ENCODE measurements at places on chromosomes 2 and 18.

- no peak for DNase-seq
Measured at GRCh38 chr2:27320958-27321543, 1.8 kb downstream of the MPV17 start.

DNA sequence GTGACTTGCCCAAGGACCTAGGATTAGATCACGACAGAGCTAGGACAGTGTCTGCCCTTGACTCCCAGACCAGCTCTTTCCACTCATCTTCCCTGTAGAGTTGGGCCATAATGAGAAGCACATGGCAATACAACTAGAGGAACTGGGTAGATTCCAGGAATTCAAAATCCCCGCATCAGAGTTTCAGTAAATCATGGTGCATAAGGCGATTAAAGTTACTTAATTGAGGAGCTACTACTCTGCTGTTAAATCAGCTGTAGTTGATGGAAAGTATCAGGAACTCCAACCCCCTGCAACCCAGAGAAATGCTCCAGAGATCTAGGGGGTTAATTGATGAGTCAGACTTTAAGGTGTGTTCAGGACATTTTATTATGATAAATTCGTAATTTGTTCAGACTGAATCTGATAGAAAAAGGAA lies 5.7 kb downstream of the ANTXR1 start:
- no peak for DNase-seq

GRCh38 chr18:25503567-25504081 lies 151.7 kb upstream of the ZNF521 start:
- no peak for DNase-seq

GRCh38 chr18:36350839-36351469 lies 53.4 kb downstream of the FHOD3 start:
- DNase-seq: no peak

GRCh38 chr18:1019191-1019590 lies 114.5 kb downstream of the ADCYAP1 start:
- DNase-seq: no peak

DNA sequence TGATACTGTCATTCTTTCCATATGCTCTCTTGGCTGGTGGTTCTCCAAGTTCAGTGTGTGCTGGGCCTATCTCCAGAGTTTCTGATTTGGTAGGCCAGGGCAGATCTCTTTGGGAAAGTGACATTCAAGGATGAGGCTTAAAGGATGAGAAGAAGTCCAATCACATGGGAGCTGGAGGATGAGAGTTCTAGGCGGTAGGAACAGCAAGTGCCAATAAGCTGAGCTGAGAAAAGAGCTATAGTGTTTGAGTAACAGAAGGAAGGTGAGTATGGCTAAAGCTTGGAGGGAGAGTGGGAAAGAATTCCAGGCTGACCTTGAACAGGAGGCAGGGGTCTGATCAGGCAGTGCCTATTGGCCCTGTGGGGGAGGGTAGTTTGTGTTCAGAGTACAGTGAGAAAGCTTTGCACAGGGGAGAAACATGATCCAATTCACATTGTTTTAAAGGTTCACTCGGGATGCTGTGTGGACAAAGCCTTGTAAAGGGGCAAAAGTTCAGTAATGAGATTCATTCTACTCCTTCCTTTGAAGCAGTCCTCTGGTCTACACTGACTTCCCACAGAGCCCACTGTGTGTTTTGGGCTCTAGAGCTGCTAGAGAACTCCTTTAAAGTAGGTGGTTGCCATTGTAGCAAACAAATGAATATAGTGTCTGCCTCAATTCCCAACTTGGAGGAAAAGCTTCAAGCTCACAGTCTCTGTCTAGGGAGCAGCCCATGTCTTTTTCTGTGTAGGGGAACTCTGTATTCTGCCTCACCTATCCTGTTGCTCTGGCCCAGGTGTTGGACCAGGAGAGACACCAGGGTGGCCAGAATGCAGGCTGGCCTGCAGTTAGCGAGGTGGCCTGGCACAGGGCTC lies 81.8 kb downstream of the FASTKD2 start:
- no peak for DNase-seq

DNA sequence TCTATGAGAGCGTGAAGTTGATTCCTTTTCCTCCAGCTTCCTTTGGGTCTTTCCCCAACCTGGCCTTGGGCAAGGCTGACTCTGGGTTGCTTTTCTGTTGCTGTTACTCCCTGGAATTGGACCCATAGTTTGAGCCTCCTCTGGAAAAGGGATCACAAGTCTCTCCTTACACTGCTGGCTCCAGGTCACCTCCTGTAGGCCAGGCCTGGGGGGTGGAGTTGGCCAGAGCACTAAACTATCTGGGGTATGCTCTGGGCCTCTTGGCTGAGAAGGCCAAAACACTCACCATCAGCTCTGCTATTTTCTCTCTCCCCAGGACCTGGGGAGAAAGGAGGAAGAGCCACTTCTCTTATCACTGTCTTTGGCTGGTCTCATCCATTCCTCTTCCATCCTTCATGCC lies 56.5 kb upstream of the NCOA1 start:
- DNase-seq: no peak

- no peak for DNase-seq
Measured at GRCh38 chr18:6509832-6510231, 95.1 kb upstream of the L3MBTL4 start.

GRCh38 chr18:62277045-62277444 lies 48.1 kb upstream of the TNFRSF11A start:
- DNase-seq: no peak
